ENCODE measurements at places on chromosomes 2 and 18.

GRCh38 chr18:62768558-62768943 lies 53.2 kb downstream of the PHLPP1 start:
- DNase-seq = no peak

DNA sequence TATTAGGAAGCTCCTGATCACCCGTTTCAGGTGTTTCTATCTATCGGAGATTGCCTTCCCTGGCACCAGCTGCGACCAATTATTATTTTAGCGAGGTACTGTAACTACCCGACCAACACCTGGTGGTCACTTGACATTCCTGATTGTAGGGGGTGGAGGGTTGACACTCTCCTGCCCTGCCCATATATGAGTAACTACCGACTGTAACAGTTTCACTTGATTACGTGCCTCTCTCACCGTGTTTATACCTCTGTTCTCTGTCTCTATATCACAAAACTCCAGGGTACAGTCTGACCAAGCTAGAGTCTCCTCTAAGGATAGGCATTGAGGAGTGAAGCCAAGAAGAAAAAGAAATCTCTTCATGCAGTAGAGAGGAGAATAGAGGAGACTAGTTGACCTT lies 268.0 kb upstream of the LRATD1 start:
- no peak for DNase-seq

DNA sequence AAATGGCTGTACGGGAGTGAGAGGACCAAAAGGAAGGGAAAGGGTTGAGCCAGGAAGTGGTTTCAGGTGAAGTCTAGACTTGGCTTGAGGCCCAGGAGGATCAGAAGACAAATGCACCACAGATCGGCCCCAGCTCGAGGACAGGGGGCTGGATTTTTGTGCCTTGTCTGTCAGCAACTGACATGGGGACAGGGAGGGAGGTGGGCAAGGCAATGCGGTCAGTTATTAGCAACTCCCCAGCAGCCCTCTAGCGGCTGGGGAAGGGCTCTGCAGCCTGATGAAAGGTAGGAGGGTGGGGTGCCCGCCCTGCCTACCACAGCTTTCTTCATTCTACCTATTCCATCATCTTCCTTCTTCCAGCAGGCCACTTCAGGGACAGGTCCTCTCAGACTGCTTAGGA lies 50.0 kb downstream of the CPO start:
- no peak for DNase-seq

DNA sequence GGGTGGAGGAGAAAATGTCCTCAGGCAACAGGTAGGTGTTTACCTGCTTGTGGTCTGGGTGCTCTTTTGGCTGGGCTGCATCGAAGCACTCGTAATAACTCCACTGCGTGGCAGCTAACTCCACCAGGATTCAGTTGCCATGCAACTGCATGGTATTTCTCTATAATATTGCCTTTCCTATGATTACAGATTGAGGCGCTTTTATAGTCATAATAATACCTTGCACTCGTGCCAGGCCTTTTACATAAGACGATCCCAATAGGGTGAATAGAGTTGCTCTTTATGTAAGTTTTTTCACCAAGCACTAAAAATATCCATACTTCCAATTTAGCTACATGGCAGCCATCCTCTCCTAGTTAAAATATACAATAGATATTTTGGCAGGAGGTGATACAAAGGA lies 19.7 kb upstream of the NYAP2 start:
- DNase-seq = no peak

GRCh38 chr18:45227001-45227742 lies 388.1 kb upstream of the SLC14A2 start:
- no peak for DNase-seq

- DNase-seq = no peak
These were observed 104.2 kb downstream of the ASAP2 start for GRCh38 chr2:9310798-9311197.

DNA sequence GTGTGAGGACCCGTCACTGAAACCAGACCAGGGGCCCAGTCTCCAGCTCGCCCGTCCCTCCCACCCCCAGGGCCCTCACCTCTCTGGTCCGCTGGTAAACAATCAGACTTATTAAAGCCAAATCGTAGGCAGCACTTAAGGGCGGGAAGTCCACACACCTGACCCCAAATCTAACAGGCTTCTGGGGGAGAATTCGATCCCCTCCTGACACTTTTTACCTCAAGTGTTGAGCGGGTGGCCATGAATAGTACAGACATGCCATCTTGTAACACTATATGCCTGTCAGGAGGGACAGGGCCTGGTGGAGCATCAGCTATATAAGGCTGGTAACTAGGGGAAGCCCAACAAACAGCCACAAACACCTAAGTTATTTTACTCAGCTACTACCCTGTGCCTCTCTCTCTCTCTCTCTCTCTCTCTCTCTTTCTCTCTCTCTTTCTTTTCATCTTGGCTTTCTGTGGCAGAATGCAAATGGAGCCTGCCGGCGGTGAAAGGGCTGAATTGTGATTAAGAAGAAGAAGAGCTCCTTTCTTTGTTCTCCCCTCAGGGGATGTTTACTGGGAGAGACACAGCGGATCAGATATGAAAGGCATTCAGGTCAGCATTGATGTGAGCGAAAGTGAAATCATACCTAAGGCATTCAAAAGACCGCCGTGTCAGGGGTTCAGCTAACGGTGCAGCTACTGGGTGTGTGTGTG lies 9.5 kb downstream of the ZEB2 start:
- no peak for DNase-seq

- peak; percentile 68 for DNase-seq
These were observed 41.9 kb upstream of the PTMA start for GRCh38 chr2:231666171-231667095.

DNA sequence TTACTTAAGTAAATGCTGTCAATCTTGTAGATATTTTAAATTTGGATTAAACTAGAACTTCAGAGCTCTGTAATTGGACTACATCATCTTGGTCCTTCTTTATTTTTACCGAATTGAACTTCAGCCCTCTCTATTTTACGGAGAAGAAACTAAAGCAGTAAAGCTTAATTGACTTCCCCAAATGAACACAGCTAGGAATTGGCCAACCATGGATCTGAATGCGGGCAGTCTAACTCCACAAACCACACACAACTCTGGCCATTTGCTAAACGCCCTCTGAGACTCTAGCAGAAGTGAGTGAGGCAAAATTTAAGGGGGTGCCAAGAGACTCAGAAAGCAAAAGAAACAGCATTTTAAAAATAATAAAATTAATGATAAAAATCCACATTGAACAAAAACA lies 86.3 kb upstream of the KCTD1 start:
- DNase-seq = no peak

DNA sequence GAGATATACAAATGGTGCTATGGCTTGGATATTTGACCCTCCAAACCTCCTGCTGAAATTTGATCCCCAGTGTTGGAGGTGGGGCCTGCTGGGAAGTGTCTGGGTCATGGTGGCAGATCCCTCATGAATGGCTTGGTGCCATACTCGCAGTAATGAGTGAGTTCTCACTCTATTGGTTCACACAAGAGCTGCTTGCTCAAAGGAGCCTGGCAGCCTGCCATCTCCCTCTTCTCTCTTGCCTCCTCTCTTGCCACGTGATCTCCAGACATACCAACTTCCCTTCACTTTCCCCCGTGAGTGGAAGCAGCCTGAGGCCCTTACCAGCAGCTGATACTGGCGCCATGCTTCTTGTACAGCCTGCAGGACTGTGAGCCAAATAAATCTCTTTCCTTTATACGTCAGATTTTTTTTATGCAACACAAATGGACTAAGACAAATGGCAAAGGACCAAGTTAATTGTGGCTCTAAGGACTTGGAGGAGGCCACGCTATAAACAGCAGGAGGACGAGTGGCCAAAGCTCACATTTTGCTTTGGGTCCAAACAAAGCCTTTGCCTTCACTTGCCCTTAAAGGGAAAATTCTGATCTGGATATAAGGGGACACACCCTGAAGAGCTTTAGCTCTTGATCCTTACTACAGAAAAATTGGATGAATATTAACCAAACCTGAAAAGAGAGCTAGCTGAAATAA lies 214.7 kb downstream of the SS18 start:
- DNase-seq = no peak

GRCh38 chr2:218020966-218021535 lies 18.3 kb upstream of the TNS1 start:
- DNase-seq = no peak
